ENCODE measurements at places on chromosomes 4 and X. TPM values are rescaled to one million over a fixed set of nuclear protein-coding genes. Genes with fewer than 3 reads are reported as not detected.

STPG2 gene
- total RNA-seq, result 7.3 TPM

BMX gene
- 0.41 TPM for total RNA-seq

UGT2A1 gene
- total RNA-seq, result not detected

DRD5 gene
- 2.0 TPM for total RNA-seq

TRAM1L1 gene
- 28.9 TPM for total RNA-seq

FAM120C gene
- 5.7 TPM for total RNA-seq

NEXMIF gene
- 51.4 TPM for total RNA-seq
